NCI-H2171 treated with DMSO at 0.1 percent for 48 hours (cell line): ENCODE measurements at places on chromosomes 2 and 18.

GRCh38 chr2:69718338-69718965 lies 23.5 kb upstream of the ANXA4 start:
- DNase-seq = no peak

- DNase-seq = no peak
Observed at GRCh38 chr2:215613280-215613679, 177.4 kb upstream of the FN1 start.

DNA sequence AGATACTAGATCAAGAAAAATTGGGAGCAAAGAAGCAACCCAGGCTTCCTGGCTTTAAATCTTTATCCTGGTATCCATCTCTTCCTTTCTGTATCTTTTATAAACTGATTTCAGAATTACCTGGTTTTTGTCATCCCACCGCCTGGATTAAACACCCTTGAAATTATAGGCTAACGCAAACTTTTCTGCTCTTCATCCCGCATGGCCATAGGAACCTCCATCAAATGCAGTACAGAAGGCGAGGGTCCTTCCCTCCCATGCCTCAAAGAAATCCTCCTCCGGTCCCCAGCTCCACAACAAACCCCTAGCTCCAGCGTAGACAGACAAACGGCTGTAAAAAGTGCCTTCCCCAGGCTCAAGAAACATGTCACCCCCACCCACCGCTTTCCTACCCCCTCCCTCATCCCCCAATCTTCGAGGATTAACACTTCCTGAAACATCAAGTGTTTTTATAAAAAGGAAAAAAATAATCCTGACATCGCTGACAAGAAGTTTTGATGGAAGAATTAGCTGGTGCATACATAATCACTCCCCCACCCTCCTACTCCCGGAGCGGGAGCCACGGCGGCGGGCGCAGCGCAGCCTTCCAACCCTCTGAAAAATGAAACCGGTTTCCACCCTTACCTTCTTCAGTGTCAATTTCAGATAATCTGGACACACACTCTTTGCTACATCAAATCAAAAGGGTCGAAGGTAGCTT lies 7.6 kb downstream of the DLX1 start:
- DNase-seq = no peak

DNA sequence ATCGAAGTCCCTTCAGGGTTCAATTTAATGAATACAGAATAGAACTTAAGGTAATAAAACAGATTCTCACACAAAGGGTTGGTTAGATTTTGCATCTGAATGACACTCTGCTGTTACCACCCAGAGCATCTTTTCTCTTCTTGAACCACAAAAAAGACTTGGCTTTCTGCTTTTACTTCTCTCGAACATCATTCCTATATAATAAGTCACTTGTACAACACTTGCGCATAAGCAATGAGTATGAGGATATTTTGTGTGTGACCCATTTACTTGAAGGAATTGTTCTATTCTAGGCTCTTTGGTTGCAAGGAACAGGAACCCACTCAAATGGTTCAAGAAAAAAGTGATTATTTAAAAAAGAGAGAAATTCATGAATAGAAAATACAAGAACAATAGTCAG lies 126.2 kb downstream of the NUP35 start:
- DNase-seq = no peak

DNA sequence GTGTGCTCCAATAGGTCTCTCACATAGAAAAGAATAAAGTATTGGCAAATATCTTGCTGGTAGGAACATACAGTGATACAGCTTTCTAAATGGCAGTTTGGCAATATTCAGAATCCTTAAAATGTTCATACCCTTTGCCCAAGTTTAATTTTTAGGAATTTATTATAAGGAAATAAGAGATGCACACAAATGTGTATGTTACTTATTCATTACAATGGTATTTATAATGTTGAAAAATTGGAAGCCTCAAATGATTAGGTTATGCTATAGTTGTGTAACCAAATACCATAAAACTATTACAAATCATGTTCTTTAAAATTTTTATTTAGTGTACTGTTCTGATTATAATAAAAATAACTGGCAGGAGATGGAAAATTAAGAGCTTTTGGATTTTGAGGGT lies 196.8 kb downstream of the MCFD2 start:
- no peak for DNase-seq

GRCh38 chr2:234853729-234854128 lies 98.1 kb upstream of the SH3BP4 start:
- DNase-seq = no peak

- no peak for DNase-seq
Observed at GRCh38 chr18:4358618-4359017, 96.5 kb downstream of the DLGAP1 start.

DNA sequence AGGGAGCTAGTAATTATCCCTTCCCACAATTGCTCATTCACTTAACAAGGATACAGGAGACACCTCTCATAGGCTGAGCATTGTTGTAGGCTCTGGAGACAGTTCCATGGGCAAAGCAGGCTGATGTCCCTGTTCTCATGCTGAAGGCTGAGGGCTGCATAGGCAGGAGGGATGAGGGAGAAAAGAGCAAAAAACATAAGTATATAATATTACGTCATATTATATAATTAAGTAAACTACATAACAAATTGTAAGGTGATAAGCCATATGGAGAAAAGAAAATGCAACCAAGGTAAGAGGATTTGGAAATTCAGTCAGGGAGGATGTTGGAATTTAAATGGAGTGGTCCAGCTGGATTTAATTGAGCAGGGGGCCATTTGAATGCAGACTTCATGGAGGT lies 380.6 kb upstream of the ST6GAL2 start:
- no peak for DNase-seq

DNA sequence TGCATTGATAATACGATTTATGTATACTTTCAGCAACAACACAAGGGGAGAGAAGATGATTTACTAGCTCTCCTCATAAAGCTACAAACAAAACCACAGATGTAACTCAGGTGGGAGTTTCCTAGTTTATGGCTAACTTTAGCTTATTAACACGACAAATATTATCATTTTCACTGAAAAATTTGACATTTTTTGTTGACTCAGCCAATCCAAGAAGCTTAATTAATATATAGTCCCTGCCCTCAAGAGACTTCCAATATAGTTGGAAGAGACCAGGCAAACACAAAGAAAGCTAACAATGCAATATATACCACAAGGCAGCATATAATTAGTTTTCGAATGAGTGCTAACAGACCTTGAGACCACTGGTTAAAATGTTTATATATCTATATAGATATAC lies 775 bp downstream of the WDR12 start:
- DNase-seq = no peak

GRCh38 chr18:8121942-8122480 lies 487.2 kb upstream of the RAB12 start:
- no peak for DNase-seq

DNA sequence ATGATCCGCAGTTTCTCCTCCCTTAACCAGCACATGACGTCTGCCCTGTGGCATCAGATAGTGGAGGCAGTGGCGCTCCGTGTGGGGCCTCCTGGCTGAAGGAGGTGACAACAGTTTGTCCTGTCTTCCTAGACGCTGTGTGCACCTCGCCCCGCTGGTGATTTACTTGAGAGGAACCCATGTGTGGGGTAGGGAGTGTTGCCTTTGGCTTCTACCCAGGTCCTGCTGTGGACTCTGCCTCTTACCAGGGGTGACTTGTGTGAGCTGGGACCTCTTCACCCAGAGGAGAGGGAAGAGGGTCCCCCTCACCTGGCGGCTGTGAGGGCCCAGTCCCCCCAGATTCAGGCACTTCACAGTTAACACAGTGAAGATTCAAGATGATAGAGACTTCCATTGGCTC lies 77.6 kb downstream of the TMEM18 start:
- DNase-seq = no peak

- DNase-seq = peak; percentile 91
Observed at GRCh38 chr2:55482186-55482884, 37.2 kb upstream of the CFAP36 start.

DNA sequence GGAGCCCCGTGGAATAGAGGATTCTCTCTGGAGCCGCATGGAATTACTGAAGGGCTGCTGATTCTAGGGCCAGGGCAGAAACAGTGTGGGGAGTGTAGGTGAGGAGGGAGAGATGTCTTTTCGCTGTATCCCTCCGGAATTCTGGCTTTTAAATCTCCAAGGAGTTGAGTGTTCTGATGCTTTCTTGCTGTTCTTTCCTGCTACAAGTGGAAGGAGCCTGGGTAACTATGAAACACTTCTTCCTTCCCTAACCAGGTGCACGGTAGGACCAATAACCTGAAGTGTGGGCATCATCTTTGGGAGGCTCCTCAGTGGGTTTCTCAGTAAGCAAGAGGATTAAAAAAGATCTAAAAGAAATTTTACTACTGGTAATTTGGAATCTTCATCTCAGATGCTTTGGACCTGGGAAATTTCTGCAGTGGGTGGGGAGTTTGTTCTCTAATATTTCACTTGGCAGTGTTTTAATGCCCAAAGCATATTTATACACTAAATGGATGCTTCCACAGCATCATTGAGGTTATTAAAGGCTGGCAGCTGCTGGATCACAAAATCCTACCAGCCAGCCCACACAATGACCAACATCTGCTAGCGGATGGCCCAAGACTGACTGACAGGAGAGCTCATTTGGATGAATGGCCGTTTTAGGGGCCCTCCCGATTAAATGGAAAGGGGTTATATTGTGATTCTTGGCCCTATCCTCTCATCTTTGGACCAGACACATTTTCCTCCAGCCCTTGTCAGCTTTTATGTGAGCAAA lies 2.1 kb downstream of the EML6 start:
- peak; percentile 42 for DNase-seq

DNA sequence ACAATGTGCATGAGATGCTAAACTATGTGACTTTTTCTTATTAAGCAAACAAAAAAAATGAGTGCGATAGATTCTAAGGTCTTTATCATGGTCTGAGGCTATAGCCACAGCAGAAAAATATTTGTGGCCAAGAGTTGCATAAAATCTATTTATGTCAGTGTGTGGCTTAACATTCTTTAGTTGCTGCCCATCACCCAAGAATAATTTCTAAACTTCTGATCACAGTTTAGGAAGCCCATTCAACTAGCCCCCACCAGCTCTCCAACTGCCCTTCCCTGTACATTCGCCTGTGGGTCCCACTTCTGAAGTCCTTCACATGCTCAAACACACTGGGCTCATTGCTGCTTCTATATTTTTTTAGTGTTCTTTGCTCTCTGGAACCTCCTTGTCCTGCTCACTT lies 107.1 kb downstream of the CTNNA2 start:
- DNase-seq = no peak

DNA sequence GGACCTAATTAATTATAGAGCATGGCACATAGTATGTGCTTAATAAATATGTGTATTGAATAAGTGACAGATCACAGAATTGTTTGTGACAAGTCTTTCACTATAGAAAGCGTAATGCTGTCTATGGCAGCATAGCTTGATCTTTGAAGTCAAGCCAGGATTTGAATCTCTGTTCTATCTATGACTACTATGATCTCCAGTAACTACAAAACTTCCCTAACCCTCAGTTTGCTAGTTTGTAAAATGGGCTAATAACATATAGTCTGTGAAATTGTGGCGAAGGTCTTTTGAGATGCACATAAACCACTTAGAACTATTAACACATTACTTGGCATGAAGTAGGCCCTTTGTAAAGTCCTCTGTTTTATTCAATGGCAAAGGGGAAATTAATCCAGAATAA lies 4.0 kb upstream of the FHL2 start:
- no peak for DNase-seq

GRCh38 chr2:30509716-30510115 lies 62.7 kb downstream of the LCLAT1 start:
- no peak for DNase-seq

DNA sequence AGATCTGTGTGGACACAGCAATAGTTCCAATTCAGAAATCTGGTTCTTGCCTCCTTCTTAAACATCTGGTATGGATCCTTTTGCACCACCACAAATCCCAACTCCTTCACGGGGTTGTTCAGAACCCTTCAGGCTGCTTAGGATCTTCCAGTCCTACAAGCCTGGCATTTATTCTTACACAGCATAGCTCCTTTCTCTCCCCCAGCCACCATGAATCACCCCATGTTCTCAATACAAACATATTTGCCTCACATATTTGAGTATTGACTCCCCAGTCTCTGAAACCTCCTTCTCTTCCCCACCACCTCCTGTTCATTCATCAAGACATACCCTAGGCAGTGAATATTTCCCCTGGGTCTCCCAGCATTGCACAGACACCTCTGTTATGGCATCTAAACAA lies 155.2 kb downstream of the ALK start:
- no peak for DNase-seq

GRCh38 chr18:48430150-48430549 lies 21.0 kb upstream of the ZBTB7C start:
- DNase-seq = no peak

DNA sequence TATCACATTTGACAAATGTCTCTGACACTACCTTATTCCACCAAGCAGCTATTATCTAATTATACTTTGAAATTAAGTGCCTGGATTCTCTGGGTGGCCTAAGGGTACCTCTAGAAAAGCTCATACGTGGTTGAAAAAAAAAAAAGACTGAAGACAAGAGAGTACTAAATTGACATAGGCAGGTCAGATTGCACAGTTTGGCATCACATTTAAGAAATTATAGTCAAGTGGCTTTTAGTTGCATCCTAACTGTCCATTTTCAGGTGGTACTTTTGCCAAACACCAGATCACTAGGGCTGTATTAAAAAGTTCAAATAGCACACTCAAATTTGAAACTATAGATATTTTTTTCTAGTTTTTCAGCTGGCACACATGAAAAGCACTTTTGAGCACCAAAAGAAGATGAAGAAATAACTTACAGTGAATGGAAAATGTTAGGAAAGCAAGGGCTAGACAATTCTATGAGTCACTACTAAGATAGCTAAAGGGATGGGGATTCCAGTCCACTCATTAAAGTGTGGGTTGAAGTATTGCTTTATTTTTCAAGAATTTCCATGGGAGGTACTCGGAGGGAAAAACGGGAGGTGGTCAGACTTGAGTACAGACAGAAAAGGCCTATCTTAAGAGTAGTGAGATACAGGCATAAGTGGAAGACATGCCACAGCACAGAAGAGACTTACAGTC lies 106.5 kb upstream of the COL5A2 start:
- DNase-seq = no peak

- DNase-seq = no peak
Observed at GRCh38 chr18:64103986-64104385, 44.9 kb downstream of the LINC00305 start.

DNA sequence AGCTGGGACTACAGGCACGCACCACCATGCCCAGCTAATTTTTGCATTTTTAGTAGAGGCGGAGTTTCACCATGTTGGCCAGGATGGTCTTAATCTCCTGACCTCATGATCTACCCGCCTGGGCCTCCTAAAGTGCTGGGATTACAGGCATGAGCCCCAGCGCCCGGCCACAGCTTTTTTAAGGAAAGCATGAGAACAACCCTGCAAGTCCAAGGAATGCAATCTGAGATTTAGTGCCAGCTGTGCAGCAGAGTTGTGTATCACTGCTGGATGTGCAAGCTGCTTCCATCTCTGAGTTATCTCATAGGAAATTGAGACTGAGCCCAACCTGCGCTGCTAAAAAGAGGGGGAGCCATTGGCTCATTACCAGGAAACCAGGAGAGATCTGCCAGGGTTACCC lies 399.9 kb upstream of the CYRIA start:
- no peak for DNase-seq
